Stimulated activated naive B cell treated with anti-CD40 and anti-IgM and Interleukin-4, amounts not matched to agents 10 μg/mL and 1 μg/mL and 100 μg/mL, for 72 hours (primary cell): ENCODE measurements at places on chromosomes 6 and 20.
A peak's percentile ranks its signal among the peaks of the same experiment; 100 is the strongest.

- no peak overlapping the region for H3K27ac ChIP-seq
- H3K4me3 ChIP-seq: no peak overlapping the region
- peaks cover 26% of the 10 kb centered on the region for H3K36me3 ChIP-seq
- no peaks in the 10 kb centered on the region for H3K27me3 ChIP-seq
- peaks cover 8% of the 10 kb centered on the region for H3K4me1 ChIP-seq
- peak; percentile 3 for DNase-seq
Observed at GRCh38 chr20:41095110-41095969, 42.0 kb upstream of the PLCG1 start.

- peaks cover 44% of the 10 kb centered on the region for H3K4me1 ChIP-seq
- peak overlapping the region; percentile 14 for H3K27ac ChIP-seq
- H3K36me3 ChIP-seq: peaks cover 12% of the 10 kb centered on the region
- H3K4me3 ChIP-seq: no peak overlapping the region
- DNase-seq: no peak
Observed at GRCh38 chr6:11224966-11225463, 7.5 kb downstream of the NEDD9 start.

- no peaks in the 10 kb centered on the region for H3K36me3 ChIP-seq
- DNase-seq: no peak
- no peak overlapping the region for H3K4me3 ChIP-seq
- H3K4me1 ChIP-seq: no peaks in the 10 kb centered on the region
- no peak overlapping the region for H3K27ac ChIP-seq
Observed at GRCh38 chr6:24227556-24227955, 101.5 kb downstream of the NRSN1 start.

GRCh38 chr6:67633058-67633457, 1002.0 kb upstream of the ADGRB3 start:
- DNase-seq: no peak
- no peaks in the 10 kb centered on the region for H3K4me1 ChIP-seq
- no peaks in the 10 kb centered on the region for H3K27me3 ChIP-seq
- H3K27ac ChIP-seq: no peak overlapping the region
- no peak overlapping the region for H3K4me3 ChIP-seq
- H3K36me3 ChIP-seq: no peaks in the 10 kb centered on the region

DNA sequence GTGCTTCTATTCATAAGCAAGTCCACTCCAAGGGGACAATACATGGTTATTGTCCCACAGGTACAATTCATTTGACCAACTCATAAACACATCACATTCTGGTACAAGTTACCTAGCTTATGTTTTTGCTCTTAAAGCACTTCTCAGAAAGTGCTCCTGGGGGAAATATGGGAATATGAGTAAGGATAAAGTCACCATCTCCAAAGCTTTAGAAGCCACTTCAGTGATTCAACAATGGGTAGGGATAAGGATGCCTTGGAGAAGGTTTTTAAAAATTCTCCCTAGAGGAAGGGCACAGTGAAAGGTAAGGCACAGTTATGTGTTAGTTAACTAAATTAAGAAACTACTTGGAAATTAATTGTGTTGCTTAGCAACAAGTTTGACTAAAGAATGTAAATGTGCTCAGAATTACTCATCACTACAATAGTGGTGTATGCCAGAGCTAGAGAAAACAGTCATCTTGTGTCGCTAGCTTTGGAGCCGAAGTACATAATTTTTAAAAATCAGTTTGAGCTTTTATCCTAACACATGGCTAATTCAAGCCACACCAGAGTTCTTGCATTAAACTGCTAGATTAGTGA, 39.5 kb upstream of the LAMP5 start:
- no peak overlapping the region for H3K4me3 ChIP-seq
- no peaks in the 10 kb centered on the region for H3K36me3 ChIP-seq
- no peaks in the 10 kb centered on the region for H3K4me1 ChIP-seq
- no peak for DNase-seq
- H3K27me3 ChIP-seq: peaks cover 6% of the 10 kb centered on the region
- H3K27ac ChIP-seq: no peak overlapping the region

- H3K4me3 ChIP-seq: no peak overlapping the region
- no peaks in the 10 kb centered on the region for H3K27me3 ChIP-seq
- no peaks in the 10 kb centered on the region for H3K4me1 ChIP-seq
- H3K27ac ChIP-seq: no peak overlapping the region
- no peaks in the 10 kb centered on the region for H3K36me3 ChIP-seq
- no peak for DNase-seq
Observed at GRCh38 chr6:23692184-23692583, 433.8 kb upstream of the NRSN1 start.

- no peaks in the 10 kb centered on the region for H3K4me1 ChIP-seq
- H3K27me3 ChIP-seq: no peaks in the 10 kb centered on the region
- H3K4me3 ChIP-seq: no peak overlapping the region
- no peak for DNase-seq
- H3K36me3 ChIP-seq: peaks cover 18% of the 10 kb centered on the region
Observed at GRCh38 chr6:53920881-53921280, 126.1 kb downstream of the LRRC1 start.
